K562 (cell line): ENCODE measurements at places on chromosomes 12 and 14.

GRCh38 chr12:105748806-105749600 is 389.8 kb downstream of the NUAK1 start:
- no peak for DNase-seq

- DNase-seq, result no peak
Measured at GRCh38 chr12:32535288-32535999, 136.1 kb downstream of the FGD4 start.

- no peak for DNase-seq
Measured at GRCh38 chr12:22250762-22251161, 83.7 kb downstream of the ST8SIA1 start.

GRCh38 chr14:73887694-73888459 is 1.2 kb downstream of the ZNF410 start:
- no peak for DNase-seq

GRCh38 chr12:114710151-114710550 is 26.2 kb upstream of the TBX3 start:
- no peak for DNase-seq

DNA sequence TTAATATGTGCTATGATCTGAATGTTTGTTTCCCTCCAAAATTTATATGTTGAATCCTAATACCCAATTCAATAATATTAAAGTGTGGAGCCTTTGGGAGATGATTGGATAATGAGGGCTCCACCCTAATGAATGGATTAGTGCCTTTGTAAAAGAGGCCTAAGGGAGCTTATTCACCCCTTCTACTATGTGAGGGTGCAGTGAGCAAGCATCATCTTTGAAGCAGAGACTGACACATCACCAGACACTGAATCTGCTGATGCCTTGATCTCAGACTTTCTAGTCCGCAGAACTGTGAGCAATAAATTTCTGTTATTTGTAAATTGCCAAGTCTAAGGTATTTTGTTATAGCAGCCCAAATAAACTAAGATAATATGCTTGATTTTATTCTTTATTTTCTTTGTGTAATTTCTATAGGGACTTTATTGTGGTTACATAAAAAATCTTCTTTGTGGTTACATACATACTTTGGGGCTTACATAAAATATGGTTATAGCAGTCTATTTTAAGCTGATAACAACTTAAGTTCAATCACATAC is 131.1 kb upstream of the SLC38A2 start:
- DNase-seq, result no peak

- no peak for DNase-seq
Measured at GRCh38 chr12:112986291-112986800, 8.0 kb downstream of the OAS2 start.

DNA sequence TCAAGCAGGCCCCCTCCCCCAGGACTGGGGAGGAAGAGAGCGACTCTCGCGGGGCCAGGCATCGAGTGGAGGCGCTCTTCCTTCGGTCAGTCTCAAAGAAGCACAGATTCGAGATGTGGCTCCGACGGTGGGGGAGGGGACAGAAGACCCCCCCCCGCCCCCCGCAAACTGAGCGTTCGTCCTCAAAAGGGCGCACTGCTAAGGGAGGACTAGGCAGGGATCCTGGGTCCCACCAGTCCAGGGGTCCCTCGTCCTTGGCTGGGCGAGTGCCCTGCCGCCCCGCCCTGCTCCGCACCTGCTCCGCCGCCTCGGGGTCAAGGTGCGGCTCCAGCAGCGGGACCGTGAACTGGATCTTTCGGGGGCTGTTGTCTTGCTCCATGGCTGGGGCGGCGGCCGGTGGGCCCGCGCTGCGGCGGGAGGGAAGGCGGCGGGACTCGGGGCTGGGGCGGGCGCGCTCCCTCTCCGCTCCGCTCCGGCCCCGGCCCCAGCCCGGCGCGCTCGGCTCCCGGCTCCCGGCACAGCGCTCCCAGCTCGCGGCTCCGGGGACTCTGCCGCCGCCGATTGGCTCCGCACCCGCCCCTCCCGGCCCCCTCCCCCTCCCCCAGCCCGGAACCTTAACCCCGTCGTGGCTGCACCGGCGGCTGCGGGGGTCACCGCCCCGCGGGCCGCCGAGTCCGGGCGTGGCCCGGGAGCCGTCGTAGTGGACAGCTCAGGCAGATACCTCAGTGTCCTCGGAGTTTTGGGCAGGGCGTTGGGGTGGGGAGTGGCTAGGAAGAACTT is at the start of gene PPP1R1A:
Gene PPP1R1A, minus strand, starts transcription at position 550 of the 780 bp plus-strand sequence. Its CDS starts 171 bp downstream, at position 379.
- peak; percentile 64 for DNase-seq

DNA sequence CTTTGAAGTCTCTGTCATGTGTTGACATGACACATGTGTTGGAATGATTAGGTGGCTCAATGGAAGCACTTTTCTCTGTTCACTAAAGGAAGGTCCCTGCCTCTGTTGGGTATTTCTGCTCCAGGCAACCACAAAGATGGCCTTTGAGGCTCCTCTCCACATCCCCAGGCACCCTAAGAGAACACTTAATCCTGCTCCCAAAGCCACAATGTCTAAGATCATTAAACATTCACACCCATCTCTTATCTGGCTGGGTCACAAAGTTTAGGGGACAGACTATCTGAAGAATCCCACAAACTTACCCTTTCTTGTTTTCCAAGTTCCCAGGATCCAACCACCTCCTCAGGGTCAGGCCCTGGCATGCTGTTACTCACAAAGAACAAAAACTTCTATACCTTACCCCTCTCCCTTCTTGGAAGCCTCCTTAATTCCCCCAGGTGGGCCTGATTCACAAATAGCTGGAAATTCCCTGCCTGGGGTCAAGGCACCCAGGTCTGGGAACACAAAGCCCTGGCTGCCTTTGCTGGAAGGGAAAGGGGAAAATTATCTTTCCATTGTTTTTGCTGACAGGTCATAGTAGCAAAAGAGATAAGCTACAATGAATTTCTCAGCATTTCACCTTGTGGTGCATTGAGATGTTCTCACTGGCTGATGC is 333.7 kb downstream of the PCNX1 start:
- no peak for DNase-seq

GRCh38 chr14:54681811-54682261 is 114.9 kb downstream of the SAMD4A start:
- no peak for DNase-seq
